ENCODE measurements at places on chromosomes 3 and 15.

DNA sequence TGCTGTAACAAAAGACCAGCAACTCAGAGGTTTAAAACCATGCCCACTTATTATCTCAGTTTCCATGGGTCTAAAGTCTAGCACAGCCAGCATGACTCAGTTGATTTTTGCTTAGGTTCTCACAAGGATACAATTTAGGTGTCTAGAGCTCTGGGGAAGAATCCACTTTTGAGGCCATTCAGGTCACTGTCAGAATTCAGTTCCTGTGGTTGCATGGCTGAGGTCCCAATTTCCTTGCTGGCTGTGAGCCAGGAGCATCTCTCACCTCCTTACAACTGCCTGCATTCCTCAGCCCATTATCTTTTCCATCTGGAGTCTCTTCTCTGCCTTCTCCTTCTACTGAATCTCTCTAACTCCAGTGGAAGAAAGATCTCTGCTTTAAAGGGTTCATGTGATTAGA is 240.5 kb upstream of the CFAP20DC start:
- no peak for DNase-seq

- no peak for DNase-seq
Observed at GRCh38 chr3:13028010-13028821, 45.0 kb downstream of the IQSEC1 start.

- DNase-seq, result no peak
Observed at GRCh38 chr3:73805435-73805834, 180.7 kb upstream of the PDZRN3 start.

DNA sequence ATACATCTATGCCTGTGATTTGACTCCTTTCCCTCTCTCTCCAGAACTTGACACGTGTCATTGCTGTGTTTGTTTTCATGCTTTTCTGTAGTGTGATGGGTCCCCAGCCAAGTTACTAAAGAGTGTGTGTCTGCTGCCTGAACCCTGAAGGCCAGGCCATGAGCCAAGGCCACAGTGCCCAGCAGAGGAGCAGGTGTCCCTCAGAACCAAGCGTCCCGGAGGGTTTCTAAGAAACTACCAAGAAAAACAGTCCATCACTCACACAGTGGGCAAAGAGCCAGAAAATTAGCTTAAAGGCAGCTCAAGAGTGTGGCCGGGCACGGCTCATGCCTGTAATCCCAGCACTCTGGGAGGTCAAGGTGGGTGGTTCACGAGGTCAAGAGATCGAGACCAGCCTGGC is 35.2 kb downstream of the FBXO45 start:
- DNase-seq, result no peak

DNA sequence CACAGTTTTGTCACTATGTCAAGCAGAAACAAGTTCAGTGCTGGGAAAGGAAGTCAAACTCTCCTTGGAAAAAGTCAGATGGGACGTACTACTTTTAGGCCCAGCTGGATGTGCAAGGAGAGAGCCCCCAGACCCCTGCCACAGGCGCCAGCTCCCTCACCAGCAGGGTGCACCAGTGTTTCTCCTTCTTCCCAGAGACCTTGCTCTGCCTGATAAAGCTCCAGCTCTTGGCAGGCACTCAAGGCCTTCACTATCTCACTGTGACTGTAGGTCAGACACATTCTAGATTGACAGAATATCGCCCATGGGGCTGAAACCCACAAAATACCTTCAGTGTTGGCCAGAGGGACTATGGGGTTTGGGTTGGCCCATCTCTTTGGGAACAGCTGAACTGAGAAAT is 54.8 kb upstream of the CHRNB4 start:
- DNase-seq, result no peak

DNA sequence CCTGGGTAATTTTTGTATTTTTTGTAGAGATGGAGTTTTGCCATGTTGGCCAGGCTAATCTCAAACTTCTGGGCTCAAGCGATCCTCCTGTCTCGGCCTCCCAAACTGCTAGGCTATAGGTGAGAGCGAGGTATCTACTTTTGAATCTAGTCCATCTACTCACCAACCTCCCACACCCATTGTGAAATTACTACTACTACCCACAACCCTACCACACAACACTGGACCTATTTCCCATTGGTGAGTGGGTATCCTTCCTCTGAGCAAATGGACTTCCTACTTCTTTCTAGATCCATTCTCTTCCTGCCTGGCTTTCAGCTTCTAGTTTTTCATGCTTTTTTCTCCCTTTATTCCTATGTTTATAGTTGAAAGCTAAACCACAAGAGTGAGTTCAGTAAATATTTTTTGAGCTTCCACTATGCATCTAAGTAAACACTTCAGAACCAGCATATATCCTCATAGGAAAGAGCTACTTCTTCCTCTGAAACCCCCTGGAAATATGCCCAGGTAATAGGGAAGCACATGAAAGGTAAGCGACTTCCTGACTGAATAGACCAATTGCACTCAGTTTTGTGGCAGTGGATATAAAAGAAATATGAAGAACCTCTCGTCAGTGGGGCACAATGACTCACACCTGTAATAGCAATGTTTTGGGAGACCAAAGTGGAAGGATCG is 39.1 kb downstream of the MYO1E start:
- DNase-seq, result no peak

- DNase-seq, result no peak
Observed at GRCh38 chr3:94179059-94179458, 116.2 kb downstream of the NSUN3 start.

DNA sequence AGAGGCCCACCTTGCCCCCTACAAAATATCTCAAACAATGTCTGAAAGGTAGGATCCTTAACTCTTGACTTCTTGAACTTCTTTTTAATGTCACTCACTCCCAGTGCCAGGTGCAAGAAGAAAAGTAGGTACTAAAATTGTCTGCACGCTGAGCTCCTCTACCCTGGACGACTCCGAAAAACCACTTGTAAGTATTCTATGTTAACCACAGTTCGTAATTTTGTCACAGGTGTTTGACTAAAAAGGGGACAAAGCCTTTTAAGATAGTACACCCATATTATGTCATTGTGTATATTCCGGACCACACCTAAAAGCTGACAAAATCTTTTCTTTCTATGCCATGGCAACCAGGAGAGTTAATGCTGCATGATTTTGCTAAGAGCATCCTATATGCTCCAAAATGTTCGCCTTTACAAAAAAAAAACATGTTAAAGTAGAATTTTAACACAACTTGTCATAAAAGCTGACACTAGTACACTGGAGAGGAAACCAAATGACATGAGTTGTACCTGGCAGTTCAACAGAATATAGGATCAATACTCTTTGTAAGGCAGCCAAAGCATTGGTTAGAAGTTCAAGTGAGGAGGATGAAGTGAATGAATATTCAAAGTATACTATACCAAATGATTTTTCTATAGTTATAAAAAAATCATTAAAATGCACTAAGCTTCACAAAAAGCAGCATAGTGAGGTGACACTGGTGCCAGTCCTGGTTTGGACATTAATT is 210.5 kb downstream of the FOXP1 start:
- no peak for DNase-seq

DNA sequence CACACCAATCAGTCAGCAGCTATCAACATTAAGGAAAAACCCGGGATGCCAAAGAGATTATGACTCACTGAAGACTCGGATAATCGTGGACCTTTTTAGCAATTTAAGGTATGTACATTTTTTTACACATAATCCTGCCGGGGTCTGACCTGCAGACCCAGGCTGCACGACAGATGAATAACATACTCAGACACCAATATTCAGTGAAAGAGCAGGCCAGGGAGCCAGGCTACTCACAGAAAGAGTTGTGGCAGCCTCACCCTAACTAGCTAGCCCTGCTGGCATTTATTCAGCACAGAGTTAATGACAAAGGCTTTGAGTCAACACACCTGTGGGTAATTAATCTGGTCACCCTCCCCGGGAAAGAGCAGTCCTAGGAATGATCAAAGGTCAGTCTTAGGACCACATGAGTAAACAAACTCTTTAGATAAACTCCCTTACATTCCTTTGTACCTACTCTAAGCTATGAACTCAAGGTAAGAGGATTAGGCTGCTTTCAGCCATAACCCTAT is 727.5 kb downstream of the TBL1XR1 start:
- DNase-seq, result no peak

- DNase-seq, result no peak
Observed at GRCh38 chr3:120212505-120212904, 72.5 kb downstream of the GPR156 start.

DNA sequence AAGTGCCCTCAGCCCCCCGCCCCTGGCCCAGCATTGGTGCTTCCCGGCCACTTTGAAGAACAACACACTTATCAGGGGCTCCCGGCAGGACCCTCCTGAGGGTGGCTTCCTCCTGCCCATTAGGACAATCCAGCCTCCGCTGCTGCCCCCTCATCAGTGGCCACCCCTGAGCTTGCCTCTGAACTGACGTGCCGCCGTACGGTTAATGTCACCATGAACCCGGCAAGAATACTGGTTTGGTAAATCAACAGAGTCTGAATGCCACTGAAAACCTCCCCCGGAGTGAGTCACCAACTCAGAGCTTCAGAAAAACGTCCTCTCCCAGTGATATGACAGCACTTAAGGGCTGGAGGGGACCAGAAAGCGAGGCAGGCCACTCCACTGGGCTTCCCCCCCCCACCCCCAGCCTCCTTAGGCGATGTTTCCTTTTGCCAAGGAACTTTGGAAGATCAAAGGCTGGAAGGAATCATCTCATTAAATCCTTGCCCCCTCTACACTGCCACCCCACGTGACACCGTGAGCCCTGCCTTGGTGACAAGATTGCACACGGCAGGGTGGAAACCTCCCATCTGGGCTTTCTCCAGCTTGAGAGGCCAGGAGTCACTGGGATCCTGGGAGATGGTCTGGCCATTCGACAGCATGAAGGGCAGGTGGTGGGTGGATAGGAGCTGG is 142.1 kb downstream of the NUP210 start:
- no peak for DNase-seq

- DNase-seq, result no peak
Observed at GRCh38 chr3:96334779-96335178, 479.6 kb upstream of the EPHA6 start.

DNA sequence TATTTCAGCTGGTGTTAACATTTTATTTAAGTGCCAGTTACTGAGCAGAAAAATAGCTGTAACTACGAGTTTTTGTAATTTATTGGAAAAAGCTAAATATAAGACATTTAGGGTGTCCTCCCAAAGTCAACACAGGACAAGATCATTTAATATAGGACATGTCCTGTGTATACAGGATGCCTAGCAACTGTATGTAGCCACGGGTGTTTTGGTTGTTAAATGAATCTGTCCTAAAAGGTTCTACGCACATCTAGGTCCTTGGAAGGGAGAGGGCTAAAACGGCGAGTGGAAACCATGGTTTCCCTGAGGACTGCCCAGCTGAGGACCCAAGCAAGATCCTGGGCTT is 565 bp upstream of the ZNF621 start:
- DNase-seq, result no peak
